ENCODE measurements at places on chromosomes 4 and X.

DNA sequence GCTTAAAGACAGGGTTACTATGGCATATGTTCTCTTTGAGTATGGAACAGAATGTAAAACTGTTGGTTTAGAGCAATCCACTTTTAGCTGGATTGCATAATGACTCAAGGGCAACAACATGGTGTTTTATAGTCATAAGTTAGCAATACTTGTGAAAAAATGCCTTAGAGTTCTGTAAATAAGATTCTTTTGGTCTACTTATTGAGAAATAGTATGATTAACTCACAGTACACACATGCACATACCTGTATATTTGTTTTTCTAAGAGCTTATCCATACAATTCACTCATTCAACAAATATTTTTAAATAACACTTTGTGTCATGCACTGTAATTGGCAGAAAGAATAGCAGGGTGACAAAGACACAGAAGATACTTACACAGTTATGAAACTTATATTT, 1415.5 kb downstream of the PCDH7 start:
- no peak for DNase-seq

- no peak for DNase-seq
Observed at GRCh38 chr4:2962614-2963174, 512 bp downstream of the NOP14 start.

GRCh38 chr4:836750-837301, 10.9 kb upstream of the CPLX1 start:
- DNase-seq: no peak

- no peak for DNase-seq
Observed at GRCh38 chr4:144449611-144450010, 196.3 kb upstream of the HHIP start.

GRCh38 chr4:30002341-30002740, 717.8 kb upstream of the PCDH7 start:
- no peak for DNase-seq

DNA sequence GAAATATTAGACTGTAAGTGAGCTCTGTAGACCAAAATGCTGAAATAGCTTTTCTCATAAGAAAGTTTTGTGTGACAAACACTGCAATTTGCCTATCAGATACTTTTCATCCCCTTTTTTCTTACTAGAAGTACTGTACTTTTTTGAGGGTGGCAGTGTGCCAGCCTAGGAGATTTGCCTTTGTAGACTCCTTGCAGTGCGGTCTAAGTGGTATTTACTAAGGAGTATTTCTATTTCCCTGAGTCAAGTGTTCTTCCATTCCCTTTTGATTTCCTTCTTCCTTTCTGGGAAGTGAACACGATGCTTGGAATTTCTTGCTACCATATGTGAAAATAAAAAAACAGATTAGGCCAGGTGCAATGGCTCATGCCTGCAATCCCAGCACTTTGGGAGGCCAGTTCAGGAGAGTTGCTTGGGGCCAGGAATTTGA, 34.6 kb downstream of the PDLIM5 start:
- no peak for DNase-seq
